ENCODE measurements at places on chromosomes 4 and X.
A peak's percentile ranks its signal among the peaks of the same experiment; 100 is the strongest.

DNA sequence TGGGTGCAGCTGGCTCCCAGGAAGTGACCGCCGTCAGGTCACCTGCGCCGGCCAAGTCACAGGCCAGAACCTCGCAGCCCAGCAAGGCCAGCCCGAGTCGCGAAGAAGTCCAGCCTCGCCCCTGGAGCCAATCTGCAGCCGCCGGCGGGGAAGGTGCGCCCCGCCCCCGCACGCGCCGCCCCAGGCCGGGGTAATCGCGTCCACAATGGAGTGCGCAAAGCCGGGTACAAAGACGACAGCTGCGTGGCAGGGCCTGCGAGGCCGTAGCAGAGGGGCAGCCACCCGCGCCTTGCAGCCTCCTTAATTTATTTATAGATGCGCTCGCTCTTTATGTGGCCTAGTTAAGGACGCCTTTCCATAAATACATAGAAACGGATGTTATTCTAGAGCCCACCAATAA, 139.4 kb upstream of the CPEB2 start:
- DNase-seq = peak; percentile 38

- no peak for DNase-seq
Measured at GRCh38 chr4:147981305-147981704, 249.4 kb downstream of the ARHGAP10 start.

DNA sequence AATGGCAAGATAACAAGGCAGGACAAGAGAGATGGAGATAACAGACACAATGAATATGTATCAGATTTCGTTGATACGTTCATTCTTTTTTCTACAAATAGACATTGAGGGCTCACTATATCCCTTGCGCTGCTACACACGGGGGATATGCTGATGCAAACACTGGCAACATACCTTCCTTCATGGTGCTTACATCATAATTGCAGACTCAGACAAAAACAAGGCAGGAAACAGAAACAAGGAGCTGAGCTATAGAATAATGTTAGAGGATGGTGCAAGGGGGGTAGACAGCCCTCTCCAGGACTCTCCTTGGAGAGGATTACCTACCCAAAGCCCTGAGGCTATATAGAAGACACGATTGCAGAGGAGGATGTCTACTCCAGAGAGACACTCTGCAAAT, 1069.5 kb downstream of the DMD start:
- no peak for DNase-seq

DNA sequence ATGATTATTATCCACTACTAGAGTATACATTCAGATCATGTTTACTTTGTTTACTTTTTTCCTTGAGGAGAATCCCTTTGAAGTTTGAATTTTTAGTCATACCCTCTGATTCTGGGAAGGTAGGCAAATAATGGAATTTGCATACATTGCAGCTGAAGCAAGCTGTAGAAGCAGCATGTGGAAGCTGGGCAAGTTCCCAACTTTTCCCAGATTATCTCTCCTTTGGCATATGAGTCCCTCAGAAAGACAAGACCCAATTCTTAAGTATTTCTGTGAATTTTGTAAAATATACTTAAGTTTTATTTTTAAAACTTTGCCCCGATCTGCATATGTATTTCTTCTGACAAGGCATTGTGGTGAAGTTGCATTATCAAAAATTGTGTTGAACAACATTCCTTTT, 94.9 kb downstream of the CNKSR2 start:
- no peak for DNase-seq

DNA sequence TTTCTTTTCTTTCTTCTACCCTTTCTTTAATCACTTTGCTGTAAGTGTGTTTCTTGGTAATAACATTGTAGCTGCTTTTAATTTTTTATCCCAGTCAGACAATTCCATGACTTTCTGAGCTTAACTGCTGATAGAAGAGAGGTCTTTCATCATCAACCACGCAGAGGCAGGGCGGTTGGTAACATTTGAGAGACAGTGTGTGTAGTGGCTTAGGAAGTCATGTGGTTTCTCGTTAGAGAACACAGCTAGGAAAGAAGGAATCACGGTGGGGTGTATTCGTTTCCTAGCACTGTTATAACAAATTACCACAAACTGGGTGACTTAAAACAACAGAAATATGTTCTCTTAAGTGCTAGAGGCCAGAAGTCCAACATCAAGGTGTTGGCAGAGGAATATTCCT, 11.5 kb downstream of the PRPS2 start:
- DNase-seq = no peak

GRCh38 chr4:6377626-6378492, 94.6 kb downstream of the PPP2R2C start:
- DNase-seq = peak; percentile 90

- DNase-seq = no peak
Measured at GRCh38 chr4:101010987-101011386, 336.3 kb downstream of the PPP3CA start.

DNA sequence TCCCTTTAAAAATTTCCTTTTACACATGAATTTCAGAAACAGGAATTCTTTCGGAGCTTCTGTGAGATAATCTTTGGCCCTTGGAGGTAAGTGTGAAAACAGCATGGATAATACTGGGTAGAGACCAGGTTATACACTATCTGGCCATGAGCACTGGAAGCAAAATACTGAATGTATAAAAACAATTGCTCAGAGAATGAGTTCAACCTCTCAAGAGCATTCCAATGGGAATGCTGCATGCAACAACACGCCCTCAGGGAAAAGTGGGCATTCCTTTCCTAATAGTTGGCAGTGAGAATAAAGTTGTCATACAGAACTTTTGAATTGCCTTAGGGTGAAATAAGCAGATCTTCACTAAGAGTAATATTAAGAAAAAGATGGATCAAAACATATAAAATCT, 574.8 kb upstream of the DIPK2B start:
- DNase-seq = no peak

DNA sequence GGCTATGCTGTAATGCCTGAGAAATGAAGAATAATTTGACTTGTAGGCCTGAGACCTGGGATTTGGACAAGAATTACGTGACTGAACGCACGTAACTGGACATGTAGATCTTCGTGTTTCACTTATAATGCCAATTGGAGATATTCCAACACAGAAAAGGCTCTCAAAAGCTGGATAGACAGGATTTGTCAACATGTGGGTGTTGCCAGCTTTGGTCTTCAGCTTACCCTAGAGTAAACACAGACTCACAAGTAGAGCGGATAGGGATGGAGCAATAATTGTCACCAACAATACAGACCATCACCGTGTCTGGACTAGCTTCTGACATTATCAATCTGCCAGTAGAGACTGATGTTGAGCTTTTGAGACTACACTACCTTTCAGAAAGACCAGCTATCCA, 1511.0 kb upstream of the ADGRL3 start:
- DNase-seq = no peak

- DNase-seq = no peak
Measured at GRCh38 chrX:150085881-150086280, 147.6 kb upstream of the EOLA2 start.

DNA sequence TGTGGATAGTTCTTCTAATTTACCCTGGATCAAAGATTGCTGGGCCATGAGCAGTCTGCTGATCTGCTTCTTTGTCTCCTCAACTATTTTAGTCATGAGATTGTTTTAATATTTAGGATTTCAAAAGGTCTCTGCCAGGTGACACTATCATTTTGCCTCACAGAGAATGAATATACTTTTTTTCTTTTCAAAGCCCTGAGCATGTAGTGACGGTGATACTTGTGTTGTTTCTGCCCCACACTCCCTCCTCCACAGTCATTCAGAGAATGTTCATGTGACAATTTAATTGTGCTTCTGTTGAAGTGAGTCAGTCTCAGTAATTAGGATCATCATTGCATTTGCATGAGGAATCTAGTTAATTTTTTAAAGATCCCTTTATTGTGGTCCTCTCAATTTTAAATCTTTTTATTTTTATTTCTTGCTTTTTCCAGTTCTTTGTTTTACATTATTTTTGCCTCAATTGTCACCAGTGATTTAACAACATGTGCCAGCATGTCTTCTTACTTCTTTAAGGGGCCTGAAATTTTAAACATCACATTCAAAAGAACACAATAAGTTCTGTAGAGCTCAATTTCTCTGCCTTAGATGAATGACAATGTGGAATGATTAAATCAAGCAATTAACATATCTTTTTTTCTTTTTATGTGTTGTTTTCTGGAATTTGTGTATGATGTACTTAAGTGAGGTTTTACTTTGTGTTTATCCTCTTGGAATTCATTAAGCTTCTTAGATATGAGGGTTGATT, 12.3 kb downstream of the MMRN1 start:
- DNase-seq = no peak

- DNase-seq = peak; percentile 8
Measured at GRCh38 chr4:88818631-88819470, 121.2 kb upstream of the NAP1L5 start.

DNA sequence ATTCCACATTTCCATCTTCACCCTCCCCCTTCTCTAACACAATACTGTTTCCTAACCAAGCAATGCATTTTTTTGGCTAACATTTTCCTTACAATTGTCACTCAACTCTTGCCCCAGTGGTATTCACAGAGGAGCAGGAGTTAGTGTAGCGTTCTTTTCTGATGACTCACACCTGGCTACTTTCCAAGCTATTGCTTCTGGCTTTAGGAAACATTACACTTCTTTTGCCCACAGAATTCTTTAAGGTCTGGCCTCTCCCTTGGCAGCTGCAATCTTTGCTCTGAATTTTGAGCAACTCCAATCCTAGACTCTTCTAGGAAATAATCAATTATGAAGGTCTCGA, 27.5 kb upstream of the PDGFC start:
- no peak for DNase-seq

GRCh38 chrX:20320461-20321159, 53.9 kb upstream of the RPS6KA3 start:
- no peak for DNase-seq

DNA sequence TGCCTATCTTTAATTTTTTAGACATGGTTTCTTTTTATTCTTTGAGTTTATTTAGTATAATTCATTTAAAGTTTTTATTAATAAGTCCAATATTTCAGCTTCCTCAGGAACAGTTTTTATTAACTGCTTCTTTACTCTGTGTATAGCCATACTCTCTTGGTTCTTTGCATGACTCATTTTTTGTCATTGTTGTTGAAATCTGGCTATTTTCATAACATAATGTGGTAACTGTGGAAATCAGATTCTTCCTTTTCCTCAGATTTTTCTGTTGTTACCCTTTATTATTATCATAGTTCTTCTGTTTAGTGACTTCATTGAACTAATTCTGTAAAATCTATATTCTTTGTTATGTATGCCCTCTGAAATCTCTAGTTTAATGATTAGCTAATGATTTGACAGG, 124.9 kb upstream of the CYSLTR1 start:
- DNase-seq = no peak

DNA sequence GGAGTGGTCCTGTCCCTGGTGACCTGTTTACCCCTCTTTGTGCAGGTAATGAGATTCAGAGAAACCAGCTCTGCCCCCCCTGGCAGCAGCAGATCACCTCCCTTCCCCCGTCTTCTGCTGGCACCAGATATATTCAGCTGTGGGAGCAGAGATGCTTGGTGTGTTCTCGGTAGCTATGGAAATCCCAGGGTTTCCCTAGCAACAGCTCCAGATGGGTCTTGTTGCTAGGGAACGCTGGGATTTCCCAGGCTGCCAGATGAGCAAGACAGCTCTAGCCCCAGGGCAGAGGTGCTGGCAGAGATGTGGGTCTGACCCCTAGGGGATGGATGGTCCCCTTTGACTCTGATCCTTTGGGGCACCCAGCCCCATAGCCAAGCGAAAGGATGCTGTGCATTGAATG, 20.2 kb downstream of the CETN2 start:
- no peak for DNase-seq

GRCh38 chr4:98864560-98864959, 64.4 kb downstream of the EIF4E start:
- DNase-seq = no peak

- DNase-seq = no peak
Measured at GRCh38 chr4:121666091-121666679, 30.6 kb downstream of the ANXA5 start.

DNA sequence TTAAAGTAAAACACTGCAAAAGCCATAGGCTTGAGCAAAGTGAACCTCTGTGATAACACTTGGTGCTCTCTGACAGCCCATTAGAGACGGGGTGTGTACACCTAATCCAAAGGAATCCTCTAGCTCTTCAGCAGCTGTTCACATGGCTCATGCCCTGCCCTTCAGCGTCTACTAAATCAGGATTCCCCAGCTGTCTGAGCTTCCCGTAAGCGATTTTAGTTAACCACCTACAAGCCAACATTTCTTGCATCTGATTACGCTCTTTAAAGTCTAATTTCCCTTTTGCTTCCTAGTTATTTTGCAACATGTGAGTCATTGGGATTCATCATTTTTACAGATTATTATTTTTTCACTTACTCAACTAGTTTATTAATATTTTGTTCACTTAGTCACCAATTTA, 6.5 kb downstream of the DMD start:
- no peak for DNase-seq

GRCh38 chr4:178462710-178463109, 1020.5 kb upstream of the AGA start:
- no peak for DNase-seq

- peak; percentile 58 for DNase-seq
Measured at GRCh38 chr4:153619811-153620210, 64.3 kb upstream of the TLR2 start.

- DNase-seq = peak; percentile 96
Measured at GRCh38 chr4:183504930-183505610, at the start of gene ING2. Gene ING2 (plus strand): TSS chr4:183505058. CDS start chr4:183505196, 138 bp downstream.

GRCh38 chr4:102493794-102494193, 7.4 kb upstream of the NFKB1 start:
- DNase-seq = no peak

- DNase-seq = no peak
Measured at GRCh38 chr4:182242787-182243186, 415 bp upstream of the TENM3 start.

DNA sequence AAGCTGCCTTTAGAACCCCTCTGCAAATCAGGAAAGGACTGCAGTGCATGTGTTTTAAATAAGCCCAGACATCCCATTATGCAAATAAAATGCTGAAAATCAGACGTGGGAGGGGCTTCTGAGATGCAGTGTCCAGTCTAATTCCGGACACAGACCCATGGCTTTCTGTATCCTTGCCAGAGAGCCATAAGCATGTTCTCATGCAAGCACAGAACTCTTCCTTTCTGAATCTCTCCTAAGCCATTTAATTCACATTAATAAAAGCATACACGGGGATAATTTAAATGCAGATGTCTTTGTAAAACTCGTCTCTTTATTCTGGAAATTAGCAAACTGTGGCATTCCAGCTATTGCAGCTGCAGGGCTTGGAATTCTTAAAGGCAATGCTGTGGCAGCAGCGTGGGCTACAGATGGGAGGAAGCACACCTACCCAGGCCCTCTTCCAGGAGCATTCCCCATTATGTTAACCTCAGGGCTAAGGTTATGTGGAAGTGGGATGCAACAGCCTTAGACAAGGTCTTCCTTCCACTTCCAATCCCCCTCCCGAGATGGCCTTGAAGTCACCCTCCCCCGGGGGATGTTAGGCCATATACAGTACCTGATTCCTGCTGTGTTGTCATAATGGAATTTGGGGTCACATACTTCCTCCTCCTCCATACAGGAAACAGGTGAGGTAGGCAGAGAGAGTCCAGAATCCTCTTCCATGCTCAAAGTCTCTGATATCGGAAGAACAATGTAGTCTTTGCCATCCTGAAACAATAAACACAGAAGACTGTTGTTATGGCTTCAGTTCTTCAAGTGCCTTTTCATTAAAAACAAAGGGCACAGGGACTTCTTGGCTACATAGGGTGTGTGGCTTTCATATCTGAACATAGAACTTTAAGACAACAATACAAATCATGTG, 38.1 kb downstream of the KDR start:
- no peak for DNase-seq

GRCh38 chrX:42992199-42992943, 214.4 kb upstream of the PPP1R2C start:
- no peak for DNase-seq

- no peak for DNase-seq
Measured at GRCh38 chr4:154526151-154526550, 24.0 kb downstream of the PLRG1 start.

GRCh38 chr4:26106776-26107175, 192.8 kb downstream of the SMIM20 start:
- DNase-seq = no peak
